ENCODE measurements at places on chromosomes 7 and 10. TPM values are rescaled to one million over a fixed set of nuclear protein-coding genes. Genes with fewer than 3 reads are reported as not detected.

DNA sequence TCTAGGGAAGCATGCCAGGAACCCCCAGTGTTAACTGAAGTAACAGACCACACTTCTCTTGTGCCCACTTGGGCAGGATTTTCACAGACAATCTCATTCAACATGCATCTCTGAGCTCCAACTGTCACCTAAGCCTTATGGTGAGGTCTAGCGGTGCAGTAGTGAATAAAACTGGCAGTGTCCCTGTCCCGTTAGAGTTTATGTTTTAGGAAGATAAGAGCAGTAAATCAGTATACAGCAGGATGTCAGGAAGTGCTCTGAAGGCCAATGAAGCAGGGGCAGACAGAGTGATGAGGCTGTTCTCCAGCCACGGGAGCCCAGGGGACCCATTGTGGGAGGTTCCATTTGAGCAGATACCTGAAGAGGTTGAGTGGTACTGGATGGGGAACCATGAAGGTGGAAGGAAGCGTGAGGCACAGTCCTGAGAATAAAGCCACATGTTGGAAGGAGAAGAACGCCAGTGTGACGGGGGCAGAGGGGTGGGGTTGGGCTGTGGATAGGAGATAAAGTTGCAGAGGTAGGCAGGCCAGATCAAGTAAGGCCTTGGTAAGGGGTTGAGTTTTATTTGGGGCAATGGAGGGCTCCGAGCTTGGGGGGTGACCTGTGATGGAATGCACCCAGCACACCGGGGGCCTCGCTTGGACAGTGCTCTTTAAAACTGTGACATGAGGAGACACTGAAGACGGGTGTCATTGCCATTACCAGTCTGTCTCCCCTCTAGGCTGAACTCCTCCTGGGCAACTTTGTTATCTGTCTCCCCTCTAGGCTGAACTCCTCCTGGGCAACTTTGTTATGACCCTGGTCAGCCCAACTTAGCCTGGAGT is 6.6 kb downstream of the GDF10 start:
- peaks cover 2% of the 10 kb centered on the region for H3K4me1 ChIP-seq
- H3K4me3 ChIP-seq, result no peak overlapping the region
- H3K27me3 ChIP-seq, result peaks cover 56% of the 10 kb centered on the region
- DNase-seq, result no peak
- H3K27ac ChIP-seq, result no peak overlapping the region

GRCh38 chr10:33698033-33698432 is 363.6 kb upstream of the NRP1 start:
- H3K36me3 ChIP-seq, result peaks cover 2% of the 10 kb centered on the region
- peaks cover 4% of the 10 kb centered on the region for H3K27me3 ChIP-seq
- DNase-seq, result no peak
- H3K4me3 ChIP-seq, result no peak overlapping the region

DNA sequence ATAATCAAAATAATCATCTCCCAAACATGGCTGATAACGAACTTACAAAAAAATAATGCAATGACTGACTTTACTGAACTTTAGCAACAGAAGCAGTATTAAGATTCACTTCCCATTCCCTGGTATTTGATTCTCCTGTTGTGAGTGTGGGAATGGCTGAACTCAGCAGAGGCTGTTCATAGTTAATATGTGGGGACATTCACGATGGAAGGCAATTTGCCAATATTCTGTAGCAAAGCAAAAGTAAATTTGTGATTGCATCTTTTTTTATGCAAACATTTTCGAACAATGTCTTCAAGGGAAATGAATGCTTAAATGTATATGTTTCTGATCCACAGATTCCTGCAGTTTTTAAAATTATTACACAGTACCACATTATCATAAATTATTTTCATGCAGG is 431.7 kb upstream of the KLF6 start:
- H3K27me3 ChIP-seq, result no peaks in the 10 kb centered on the region
- H3K27ac ChIP-seq, result no peak overlapping the region
- H3K36me3 ChIP-seq, result peaks cover 4% of the 10 kb centered on the region

GRCh38 chr10:101311185-101312066 is 42.5 kb upstream of the BTRC start:
- H3K27ac ChIP-seq, result no peak overlapping the region
- no peaks in the 10 kb centered on the region for H3K4me1 ChIP-seq
- H3K4me3 ChIP-seq, result no peak overlapping the region
- no peaks in the 10 kb centered on the region for H3K36me3 ChIP-seq

GRCh38 chr10:329361-330099 is 194.3 kb downstream of the ZMYND11 start:
- H3K4me1 ChIP-seq, result peaks cover 20% of the 10 kb centered on the region
- DNase-seq, result peak; percentile 90
- peaks cover 21% of the 10 kb centered on the region for H3K36me3 ChIP-seq
- no peaks in the 10 kb centered on the region for H3K27me3 ChIP-seq

- no peaks in the 10 kb centered on the region for H3K36me3 ChIP-seq
- no peak overlapping the region for H3K4me3 ChIP-seq
- DNase-seq, result no peak
- no peak overlapping the region for H3K27ac ChIP-seq
- peaks cover 3% of the 10 kb centered on the region for H3K27me3 ChIP-seq
Measured at GRCh38 chr7:81159402-81159801, 240.6 kb upstream of the SEMA3C start.

The EGR2 gene
- 5.4 TPM for total RNA-seq

GRCh38 chr7:45573661-45574415 is at the start of gene ADCY1:
Gene ADCY1 (plus strand): TSS chr7:45574368. CDS start chr7:45574544, 176 bp downstream.
- DNase-seq, result no peak
- peaks cover 7% of the 10 kb centered on the region for H3K4me1 ChIP-seq
- peaks cover 60% of the 10 kb centered on the region for H3K27me3 ChIP-seq
- H3K36me3 ChIP-seq, result no peaks in the 10 kb centered on the region
- H3K4me3 ChIP-seq, result peak within 1 kb of the TSS; percentile 66
- H3K27ac ChIP-seq, result no peak within 1 kb of the TSS

The TMEM213 gene
- not detected for total RNA-seq

- peak overlapping the region; percentile 76 for H3K27ac ChIP-seq
- DNase-seq, result no peak
- H3K36me3 ChIP-seq, result peaks cover 60% of the 10 kb centered on the region
- peak overlapping the region; percentile 22 for H3K4me3 ChIP-seq
Measured at GRCh38 chr7:100034871-100035510, 14.6 kb upstream of the ZSCAN21 start.

The NANOS1 gene
- total RNA-seq, result 9.1 TPM

DNA sequence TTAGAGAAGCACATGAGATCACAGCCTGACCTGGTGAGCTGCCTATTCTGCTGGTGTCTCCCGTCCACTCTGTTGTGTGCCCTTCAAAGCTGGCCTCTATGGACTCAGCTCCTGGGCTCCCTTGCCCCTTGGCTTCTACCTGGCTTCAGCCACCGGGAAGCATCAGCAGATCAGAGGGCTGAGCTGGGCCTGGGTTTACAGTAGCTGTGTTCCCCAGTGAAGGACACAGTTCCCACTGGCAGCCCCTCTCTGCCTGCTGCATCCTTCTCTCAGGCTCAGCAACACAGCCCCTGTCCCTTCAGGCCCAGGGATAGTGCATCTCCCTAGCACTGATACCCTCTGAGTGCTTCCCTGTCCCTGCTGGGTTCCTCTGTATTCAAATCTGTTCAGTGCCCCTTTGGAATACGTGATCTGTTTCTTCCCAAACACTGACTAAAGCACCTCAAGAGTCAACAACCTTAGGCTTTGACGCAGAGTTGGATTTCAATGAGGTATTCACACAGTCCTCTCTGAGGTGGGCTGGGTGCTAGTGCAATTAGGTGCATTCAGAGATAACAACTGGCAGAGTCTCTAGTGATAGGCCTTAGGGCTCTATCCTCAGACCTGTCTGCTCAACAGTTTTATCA is 109.8 kb downstream of the GRID1 start:
- H3K4me3 ChIP-seq, result no peak overlapping the region
- H3K27me3 ChIP-seq, result peaks cover 3% of the 10 kb centered on the region
- DNase-seq, result no peak
- H3K36me3 ChIP-seq, result no peaks in the 10 kb centered on the region
- no peaks in the 10 kb centered on the region for H3K4me1 ChIP-seq

The EBLN1 gene
- not detected for total RNA-seq

- peaks cover 29% of the 10 kb centered on the region for H3K27me3 ChIP-seq
- H3K36me3 ChIP-seq, result no peaks in the 10 kb centered on the region
- H3K27ac ChIP-seq, result no peak overlapping the region
- no peak for DNase-seq
Measured at GRCh38 chr7:151406051-151406875, 3.6 kb downstream of the WDR86 start.

DNA sequence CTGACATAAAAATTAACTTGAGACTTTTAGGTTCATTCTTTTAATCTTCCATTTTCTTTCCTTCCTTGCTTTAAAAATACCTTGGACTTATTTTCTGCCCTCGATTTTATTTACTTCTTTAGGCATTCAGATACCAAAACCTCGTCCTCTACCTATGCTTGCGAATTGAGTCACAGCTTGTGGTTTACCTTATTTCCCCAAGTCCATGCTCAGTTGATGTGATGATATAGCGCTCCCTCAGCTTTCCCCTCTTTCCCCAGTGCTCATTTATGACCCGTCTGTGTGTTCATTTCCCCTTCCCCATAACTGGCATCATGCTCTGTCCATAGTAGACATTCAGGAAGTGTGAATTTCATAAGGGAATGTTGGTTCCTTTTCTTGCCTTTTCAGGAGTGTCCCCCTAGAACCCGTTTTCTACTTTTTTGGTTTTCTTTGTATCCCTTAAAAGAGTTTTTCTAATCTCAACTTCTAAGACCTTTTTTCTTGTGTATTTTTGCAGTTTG is 19.1 kb upstream of the PRKRIP1 start:
- no peak overlapping the region for H3K4me3 ChIP-seq
- no peaks in the 10 kb centered on the region for H3K4me1 ChIP-seq
- peaks cover 26% of the 10 kb centered on the region for H3K36me3 ChIP-seq
- H3K27me3 ChIP-seq, result no peaks in the 10 kb centered on the region
- no peak for DNase-seq

DNA sequence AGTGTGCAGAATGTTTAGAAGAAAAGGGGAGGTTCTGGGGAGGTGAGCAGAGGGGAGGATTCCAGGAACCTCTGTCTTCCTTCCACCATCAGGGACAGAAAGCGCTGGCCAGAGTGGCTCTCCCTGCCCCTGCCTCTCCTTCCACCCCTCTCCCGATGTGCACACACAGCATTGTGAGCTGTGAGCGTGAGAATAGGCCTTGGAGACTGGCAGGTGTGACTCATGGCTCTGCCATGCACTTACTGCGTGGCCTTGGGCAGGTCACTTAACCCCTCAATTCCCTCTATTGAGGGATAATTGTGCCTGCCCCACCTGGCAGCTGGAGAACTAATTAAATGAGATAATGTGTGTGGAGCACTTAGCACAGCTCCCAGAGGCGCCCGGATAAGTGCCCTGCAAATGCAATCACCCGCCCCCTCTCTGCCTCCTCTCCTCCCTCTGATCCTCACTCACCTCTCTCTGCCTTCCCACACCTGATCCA is 115.4 kb downstream of the ZMIZ1 start:
- peaks cover 15% of the 10 kb centered on the region for H3K36me3 ChIP-seq
- H3K4me3 ChIP-seq, result no peak overlapping the region
- H3K27ac ChIP-seq, result peak overlapping the region; percentile 93
- no peak for DNase-seq

DNA sequence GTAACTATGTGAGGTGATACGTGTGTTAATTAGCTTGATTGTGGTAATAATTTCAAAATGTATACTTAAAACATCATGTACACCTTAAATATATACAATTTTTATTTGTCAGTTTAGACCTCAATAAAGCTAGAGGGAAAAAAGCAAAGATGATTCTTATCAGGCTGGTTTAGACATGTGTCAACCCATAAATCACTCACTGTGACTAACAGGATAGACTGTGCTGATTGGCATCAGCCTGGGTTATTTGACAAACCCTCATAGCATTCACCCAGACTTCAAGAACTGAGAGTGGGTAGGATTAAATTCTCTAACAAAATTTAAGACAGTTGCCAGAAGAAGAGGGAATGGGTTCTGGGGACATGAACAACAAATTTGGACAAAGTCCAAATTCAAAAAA is 73.8 kb upstream of the TMEM140 start:
- no peak for DNase-seq
- no peak overlapping the region for H3K4me3 ChIP-seq
- H3K4me1 ChIP-seq, result no peaks in the 10 kb centered on the region
- H3K36me3 ChIP-seq, result no peaks in the 10 kb centered on the region

The KRIT1 gene
- total RNA-seq, result 38.3 TPM

GRCh38 chr7:93337052-93337451 is 104.9 kb downstream of the VPS50 start:
- H3K4me1 ChIP-seq, result no peaks in the 10 kb centered on the region
- peaks cover 31% of the 10 kb centered on the region for H3K36me3 ChIP-seq
- H3K4me3 ChIP-seq, result no peak overlapping the region
- H3K27ac ChIP-seq, result no peak overlapping the region
- DNase-seq, result no peak

DNA sequence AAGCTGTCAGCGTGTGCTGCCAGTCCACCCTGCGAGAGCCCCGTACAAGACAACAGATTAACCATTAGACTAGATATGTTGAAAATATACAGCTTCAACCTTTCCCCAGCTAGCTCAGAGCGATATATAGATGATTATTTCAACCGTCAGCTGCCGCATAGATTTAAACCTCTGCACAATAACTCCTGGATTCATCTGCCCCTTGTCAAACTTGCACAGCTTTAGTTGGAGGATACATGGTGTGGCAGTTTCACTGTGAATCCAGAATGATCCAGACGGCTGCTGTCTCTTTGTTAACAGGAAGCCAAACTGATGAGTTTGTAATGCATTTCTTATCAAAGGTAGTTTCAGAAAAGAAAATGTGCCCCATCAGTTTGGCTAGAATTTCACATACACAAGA is 659.7 kb downstream of the KCNMA1 start:
- H3K4me3 ChIP-seq, result no peak overlapping the region
- peaks cover 33% of the 10 kb centered on the region for H3K4me1 ChIP-seq
- no peak overlapping the region for H3K27ac ChIP-seq

- H3K36me3 ChIP-seq, result no peaks in the 10 kb centered on the region
- no peak for DNase-seq
- H3K4me1 ChIP-seq, result no peaks in the 10 kb centered on the region
- no peak overlapping the region for H3K27ac ChIP-seq
Measured at GRCh38 chr7:79386688-79387422, 66.6 kb downstream of the MAGI2 start.

The ARHGEF5 gene
- 4.1 TPM for total RNA-seq

DNA sequence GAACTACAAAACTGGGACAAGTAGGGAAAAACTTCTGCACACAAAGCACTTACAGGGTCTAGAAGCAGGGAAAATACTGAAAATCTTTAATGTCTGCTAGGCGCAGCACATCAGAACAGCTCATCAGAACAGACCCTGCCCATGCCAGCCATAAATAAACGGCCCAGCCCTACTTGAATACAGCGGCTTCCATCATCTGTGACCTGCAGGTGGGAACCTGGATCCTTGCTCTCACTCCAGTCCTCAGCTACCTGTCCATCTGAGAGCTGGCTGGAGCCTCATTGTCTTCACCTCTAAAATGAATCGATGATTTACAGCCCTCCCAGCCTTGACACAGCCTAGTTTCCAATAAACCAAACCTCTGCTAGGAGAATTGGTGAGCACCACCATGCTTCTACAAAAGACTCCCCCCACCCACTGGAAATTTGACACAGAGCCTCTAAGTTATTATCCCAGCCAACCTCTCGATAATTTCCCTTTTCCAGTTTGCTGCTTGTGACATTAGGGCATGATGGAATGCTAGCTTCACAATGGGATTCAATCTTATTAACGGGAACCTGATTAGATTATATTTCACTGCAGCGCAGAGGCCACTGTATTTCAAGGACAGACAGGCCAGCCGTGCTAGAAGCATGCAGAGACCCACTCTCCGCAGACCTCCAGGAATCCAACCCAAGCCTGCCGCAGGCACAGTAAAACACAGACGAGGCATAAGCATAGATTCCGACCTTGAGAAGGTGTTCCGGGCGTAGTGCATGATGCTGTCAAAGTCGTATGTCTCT is 61.6 kb upstream of the OPALIN start:
- H3K4me1 ChIP-seq, result peaks cover 4% of the 10 kb centered on the region
- H3K36me3 ChIP-seq, result no peaks in the 10 kb centered on the region
- peak; percentile 54 for DNase-seq
